Suppressor macrophage (primary cell): ENCODE measurements at places on chromosomes 11 and 22.

GRCh38 chr11:128745311-128746136 lies 51.7 kb downstream of the FLI1 start:
- peak; percentile 27 for DNase-seq

DNA sequence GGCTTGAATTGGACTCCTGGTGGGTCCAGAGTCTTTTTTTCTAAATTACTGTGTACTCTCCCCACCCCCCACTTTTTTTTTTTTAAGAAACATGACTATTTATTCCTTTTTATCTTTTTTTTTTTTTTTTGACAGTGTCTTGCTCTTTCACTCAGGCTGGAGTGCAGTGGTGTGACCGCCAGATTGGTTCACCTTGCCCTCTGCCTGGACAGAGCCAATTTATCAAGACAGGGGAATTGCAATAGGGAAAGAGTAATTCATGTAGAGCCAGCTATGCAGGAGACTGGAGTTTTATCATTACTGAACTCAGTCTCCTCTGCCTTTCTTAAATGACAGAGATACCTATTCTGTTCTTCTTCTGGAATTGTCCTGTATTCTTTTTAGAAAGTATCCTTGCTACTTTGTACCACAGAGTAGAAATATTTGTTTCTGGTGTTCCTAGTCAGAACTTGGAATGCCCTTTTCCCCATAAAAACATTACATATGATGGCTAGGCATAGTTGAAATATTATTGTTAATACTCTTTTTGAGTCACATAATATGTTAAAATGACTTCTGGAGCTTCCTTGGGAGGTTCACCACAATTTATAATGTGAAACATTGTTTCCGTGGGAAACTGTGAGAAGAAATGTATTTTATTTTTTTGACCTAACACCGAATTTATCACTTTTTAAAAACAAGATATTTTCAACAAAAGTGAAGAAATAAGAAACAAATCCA lies 95.6 kb downstream of the UVRAG start:
- no peak for DNase-seq

DNA sequence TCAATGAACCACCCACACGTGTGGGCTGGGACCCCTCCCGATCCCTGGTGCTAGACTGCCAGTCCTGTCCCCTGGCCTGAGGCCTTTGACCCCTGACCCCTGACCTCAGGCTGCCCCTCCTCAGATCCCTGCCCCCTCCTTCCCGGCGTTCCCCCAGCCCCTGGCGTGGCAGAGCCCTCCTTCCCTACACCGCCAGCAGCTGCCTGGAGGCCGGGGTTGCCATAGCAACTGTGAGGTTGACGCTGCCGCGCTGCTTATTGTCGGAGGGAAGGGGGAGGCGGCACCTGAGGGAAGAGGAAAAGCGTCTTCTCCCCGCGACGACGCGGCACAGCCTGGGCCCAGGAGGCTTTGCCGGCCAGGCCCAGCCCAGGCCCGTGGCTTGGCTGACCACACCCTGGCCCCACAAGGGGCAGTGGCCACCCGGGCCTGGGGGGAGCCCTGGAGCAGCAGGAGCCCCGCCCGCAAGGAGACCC lies 32.6 kb downstream of the SHANK3 start:
- DNase-seq, result no peak

GRCh38 chr22:19525666-19526065 lies 1.5 kb upstream of the CLDN5 start:
- no peak for DNase-seq

DNA sequence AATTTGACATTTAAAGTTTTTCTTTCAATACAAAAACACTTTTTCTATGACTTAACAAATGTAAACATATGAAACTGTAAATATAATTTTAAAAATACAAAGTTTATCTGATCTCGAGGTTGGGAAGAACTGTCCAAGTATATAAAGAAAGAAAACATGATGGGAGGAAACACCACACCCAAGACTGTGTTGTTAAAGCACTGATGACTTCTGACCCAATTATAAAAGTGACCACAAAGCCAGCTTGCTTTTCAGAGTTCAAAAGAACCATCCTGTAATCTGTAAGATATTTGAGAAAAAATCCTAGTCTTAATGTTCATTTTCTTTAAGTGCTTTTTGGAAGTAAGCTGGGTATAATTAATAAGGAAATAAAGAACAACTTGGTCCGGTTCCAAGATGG lies 15.6 kb downstream of the CEP57 start:
- no peak for DNase-seq

DNA sequence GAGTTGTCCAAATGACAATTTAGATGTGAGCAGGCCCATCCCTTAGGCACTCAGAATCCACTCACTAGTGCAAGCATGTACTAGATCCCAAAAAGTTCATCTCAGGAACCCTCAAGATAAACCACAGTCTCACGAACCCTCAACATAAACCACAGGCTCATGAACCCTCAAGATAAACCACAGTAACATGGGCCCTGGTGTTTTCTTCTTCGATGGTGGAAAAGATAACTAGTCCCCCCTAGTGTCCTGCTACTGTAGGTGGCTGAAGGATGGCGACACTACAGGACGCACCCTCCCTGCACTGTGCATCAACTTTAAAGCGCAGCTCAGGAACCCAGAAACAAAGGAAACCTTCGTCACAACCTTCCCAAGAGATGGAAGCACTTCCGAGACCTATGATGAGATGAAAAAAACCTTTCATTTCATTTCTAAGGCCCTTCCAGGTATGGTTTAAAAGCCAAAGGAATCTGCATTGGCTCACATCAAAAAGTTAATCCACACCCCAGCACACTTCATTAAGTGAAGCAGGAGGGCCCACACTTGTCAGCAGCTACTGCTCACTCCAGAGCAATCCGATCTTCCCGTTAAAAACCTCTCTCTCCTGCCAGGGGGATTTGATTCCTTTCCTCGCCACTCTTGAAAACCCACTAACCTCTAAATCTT lies 2.4 kb downstream of the LARGE1 start:
- no peak for DNase-seq

DNA sequence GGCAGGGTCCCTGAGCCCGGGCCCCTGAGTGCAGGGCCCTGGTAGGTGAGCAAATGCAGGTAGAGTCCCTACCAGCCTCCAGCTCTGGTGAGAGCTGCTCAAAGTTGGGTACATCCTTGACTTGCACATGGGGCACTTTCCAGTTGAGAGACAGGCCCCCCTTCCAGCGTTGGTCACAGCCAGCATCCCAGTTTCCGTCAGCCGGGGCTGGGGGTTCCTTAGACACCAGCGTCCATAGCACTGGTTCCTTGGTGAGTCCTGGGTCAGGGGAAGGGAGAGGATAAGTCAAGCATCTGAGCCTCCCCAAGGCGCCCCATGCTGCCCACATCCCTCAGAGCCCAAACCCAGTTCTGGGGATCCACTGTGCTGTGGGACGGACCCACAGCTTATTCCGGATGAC lies 5.6 kb downstream of the PNPLA5 start:
- no peak for DNase-seq

DNA sequence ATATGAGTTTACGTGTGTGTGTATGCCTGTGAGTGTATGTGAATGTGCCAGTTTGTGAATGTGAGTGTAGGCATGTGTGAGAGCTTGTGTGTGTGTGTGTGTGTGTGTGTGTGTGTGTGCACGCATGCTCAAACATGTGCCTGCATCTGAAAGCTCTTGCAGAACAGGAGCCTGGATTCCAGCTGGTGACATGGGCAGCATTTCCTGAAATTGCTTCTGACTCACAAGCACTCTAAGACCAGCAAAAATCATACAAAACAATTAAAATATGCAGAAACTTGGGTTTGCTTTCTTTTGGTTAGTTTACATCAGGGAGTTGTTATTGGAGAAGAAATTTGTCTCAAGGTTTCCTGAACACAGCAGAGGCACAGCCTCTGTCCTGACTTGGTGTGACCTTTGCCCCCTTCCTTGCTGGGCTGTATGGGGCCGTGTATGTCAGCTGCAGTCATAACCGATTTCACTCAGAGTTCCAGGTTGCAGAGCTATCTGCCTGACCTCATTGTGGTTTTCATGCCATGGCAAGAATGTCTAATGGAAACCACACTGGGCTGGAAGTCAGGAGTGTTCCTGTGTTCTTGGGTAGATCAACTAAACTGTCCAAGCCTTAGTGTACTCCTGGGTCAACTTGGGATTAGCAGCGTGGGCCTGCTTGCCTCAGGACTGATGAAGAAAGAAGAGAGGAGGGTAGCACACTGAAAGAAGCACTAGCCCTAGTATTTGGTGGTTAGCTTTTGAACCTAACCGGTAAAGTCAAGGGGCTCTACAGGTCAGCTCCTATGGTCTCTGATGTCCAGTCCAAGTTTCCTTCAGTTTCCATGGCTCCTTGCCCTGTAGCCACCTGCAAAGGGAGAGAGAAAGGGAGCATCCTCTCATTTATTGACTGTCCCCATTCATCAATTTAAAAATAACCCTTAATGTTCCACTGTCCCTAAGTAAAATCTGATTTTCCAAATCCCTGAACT lies 143.7 kb downstream of the SNX19 start:
- no peak for DNase-seq

GRCh38 chr22:50253046-50253915 lies 2.2 kb upstream of the HDAC10 start:
- DNase-seq, result no peak

DNA sequence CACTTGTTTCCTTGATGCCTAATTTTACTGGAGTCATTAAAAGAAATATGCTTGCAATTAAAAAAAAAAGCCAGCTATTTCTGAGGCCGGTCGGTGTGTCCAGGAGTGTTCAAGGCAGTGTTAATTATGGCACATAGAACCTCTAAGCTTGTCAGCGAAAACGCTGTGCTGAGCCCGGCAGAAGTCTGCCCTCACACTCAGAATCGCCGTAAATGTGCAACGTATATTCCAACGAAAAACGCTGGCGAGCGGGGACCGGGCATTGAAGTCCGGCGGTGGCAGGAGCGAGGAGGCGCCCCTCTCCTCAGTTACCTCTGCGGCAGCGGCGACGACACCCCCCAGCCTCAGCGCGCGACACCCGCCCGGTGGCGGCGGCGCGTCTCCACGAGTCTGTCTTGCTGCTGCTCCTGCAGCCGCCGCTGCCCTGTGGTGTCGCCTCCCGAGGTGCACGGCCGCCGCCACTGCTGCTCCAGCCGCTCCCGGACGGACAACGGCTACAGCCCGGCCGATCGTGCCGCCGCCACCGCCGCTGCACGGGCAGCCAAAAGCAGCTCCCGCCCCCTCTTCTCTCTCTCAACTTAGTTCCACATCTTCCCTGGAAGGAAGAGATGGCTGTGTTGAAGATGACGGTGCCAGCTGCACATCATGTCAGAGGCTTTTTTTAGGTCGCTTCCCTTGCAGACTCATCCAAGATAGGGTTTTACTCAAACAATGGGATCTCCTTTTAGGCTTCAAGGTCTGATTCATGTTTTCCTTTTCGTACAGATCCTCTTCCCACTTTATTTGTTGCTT lies 56.0 kb downstream of the JAM3 start:
- no peak for DNase-seq

DNA sequence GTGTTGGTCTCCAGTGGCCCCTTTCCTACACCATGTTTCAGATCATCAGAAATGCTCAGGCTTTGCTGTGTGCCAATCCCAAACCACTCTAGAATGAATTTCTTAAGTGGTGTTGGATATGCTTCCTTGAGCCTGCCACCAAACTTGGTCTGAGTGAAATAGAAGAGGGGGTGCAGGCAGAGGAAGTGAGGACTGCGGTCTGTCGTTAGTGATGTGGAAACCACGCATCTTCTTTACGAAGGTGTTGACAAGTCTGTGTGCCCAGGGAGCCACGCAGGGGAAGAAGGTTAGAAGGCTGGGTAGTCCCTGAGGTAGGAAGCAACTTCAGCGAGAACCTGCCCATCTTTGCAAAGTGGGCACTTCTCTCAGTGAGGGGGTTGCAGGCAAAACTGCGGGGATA lies 187.4 kb upstream of the NAV2 start:
- DNase-seq, result no peak
